Stimulated activated CD8-positive, alpha-beta memory T cell treated with anti-CD3 and anti-CD28 coated beads, Interleukin-7, amount 100 ng/mL, for 4 hours (primary cell): ENCODE measurements at places on chromosomes 1 and 21.

DNA sequence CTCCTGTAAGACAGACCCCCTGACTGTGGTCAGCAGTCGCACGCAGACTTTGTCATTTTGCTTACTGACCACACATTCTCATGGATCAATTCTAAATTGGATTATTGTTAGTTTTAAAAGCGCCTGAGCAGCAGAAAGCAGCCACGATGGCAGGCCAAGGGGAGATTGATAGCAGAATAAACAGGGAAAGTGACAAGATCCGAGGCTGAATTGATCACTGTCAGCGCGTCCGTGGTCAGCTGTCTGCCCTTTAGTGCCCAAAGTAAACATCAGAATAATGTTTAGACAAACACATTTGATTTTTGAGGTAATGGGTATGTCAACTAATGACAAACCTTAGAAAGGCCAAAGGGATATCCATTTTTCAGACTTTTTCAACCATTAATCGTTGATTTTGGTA lies 426.8 kb downstream of the SETD4 start:
- no peak for DNase-seq

DNA sequence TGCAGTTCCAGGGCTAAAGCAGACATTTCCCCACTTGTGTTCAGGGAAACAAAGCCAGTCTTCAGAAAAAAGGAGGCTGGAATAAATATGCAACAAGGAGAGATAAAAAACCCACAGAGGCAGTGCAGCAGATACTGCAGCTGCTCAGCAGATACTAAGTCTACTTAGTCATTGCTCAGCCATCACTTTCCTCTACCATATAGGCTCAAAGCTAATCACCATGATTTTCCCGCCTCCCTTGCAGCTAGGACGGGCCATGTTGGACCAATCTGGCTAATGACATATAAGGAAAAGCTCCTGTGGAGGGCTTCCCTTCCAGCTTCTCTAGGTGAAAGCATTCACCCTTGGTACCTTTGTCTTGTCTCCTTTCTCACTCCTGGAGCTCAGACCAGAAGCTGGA lies 10.0 kb upstream of the EFHD2 start:
- no peak for DNase-seq

- no peak for DNase-seq
These were observed 1.1 kb downstream of the PRRX1 start for GRCh38 chr1:170664828-170665612.

DNA sequence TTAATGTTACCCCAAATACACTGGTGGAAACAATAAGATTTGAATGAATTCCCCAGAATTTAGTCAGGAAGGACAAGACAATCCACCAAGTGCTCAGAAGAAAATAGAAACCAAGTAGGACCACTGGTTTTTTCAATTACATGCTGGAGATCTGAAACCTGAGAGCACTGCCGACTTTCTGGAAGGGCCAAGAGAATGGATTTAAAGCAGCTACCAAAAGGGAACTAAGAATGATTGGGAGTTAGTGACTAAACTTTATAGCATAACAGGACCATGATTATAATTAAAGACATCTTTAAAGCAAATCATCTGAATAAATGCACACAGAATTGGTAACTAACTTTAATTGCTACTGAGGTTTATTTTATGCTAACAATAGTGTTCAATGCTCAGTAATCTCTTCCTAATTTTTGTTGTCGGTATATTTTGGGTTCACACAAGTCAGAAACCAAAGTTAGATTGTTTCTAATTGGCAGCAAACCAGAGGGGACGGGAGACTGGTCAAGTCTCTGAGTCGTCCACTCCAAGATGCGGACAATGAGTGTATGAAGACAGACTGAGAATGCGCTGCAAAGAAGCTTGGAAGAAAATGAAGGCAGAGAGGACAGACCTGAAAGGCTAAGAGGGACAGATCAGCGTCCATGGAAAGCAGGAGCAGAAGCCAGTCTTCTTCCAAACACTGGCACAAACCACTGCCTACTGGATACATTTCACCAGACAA lies 2.3 kb upstream of the RGS13 start:
- DNase-seq = no peak

- DNase-seq = no peak
These were observed 4.4 kb downstream of the F13B start for GRCh38 chr1:197062692-197063091.

DNA sequence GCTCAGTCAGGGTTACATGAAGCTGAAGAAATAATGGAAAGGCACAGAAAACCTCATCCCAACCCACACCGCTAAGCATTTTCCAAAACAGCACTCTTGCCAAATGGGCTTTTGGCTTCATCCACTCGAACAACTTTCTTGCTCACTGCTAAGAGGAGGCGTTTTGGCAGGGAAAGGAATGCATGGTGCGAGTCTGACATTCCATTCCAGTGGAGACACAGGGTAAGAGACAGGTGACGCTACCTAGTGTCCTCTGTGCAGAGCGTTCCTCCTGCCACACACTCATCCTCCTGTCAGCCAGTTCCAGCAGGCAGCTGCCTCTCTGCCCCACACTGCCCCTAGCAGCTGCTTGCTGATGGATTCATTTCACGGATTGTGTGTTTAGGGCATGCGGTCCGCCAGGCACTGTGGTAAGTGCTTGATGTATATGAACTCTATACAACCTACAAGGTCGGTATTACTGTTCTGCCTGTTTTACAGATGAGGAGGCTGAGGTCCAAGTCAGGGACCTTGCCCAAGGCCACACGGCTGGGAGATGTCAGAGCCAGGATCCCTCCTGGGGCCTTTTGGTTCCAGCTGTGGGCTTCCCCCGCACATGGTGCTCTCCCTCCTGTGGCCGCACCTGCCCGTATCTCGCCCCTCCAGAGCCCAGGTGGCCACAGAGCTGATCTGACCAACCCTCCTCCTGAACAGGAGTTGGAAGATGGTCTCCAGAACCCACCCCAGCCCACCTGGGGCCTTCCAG lies 25.7 kb upstream of the BACE2 start:
- no peak for DNase-seq

DNA sequence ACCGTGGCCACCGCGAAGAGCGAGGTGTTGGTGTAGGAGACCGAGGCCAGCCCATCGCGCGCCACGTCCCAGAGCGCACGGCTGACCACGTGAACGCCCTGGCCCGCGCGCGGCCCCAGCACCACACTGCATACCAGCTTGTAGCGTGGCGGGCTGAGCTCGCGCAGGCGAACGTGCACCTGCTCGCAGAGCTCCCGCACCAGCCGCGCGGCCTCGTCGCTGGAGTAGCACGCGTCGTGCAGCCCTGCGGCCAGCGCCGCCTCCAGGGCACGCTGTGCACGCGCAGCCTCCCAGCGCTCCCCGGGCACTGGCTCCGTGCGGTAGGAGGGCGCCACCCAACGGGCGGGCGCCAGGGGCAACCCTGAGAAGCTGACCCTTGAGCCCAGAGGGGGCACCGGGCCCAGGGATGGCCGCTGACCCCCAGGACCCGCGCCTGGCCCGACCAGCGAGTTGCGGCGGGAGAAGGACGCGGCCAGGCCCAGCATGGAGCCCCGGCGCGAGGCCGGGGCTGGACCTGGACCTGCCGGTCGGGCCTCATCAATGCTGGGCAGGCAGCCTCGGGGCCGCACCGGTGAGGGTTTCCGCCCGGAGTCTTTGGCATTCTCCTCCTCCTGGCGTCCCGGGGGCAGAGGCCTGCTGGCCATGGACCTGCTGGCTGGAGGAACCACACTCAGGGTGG lies 987 bp downstream of the DYNLT4 start:
- no peak for DNase-seq

DNA sequence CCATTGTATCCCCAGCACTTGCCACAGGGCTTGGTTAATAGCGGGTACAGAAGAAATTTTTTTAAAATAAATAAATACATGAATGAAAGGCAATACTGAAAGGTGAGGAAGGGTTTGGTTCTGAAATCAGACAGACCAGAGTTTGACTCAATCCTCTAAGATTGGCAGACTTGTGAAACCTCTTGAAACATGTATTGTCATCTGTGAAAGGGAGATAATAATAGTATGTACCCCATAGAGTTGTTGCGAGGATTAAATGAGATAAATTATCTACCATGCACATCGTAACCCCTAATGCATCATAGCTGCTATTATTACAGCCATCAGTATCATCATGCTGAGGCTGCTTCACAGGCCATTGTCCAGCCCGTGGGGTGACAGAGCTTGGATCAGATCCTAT lies 41.4 kb downstream of the S1PR1 start:
- DNase-seq = no peak

GRCh38 chr1:10480614-10481013 lies 5.9 kb downstream of the PEX14 start:
- DNase-seq = no peak

GRCh38 chr1:219812491-219813203 lies 115.7 kb downstream of the SLC30A10 start:
- DNase-seq = no peak

DNA sequence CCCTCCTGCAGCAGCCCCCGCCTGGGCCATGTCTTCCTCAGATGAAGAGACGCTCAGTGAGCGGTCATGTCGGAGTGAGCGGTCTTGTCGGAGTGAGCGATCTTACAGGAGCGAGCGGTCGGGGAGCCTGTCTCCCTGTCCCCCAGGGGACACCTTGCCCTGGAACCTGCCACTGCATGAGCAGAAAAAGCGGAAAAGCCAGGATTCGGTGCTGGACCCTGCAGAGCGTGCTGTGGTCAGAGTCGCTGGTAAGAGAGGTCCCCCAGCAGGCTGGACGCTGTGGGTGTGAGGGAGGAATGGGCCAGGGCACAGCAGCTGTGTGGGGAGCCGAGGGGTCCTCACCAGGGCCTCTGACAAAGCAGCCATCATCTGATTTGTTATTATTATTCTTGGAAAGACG lies 58.0 kb downstream of the NDUFS5 start:
- no peak for DNase-seq

DNA sequence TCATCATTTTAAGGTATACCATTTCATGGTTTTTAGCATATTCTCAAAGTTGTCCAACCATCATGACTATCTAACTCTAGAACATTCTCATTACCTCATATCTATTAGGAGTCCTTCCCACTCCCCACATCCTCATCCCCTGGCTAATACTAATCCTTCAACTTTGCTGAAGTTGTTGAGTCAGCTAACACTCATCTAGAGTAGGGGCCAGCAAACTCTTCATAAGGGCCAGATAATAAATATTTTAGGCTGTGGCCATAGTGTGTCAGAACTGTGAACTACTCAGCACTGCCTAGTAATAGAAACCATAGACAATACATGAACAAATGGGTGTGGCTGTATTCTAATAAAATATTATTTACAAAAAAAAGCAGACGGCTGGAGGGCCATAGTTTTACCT lies 43.0 kb downstream of the TOR3A start:
- no peak for DNase-seq

- DNase-seq = no peak
These were observed 56.9 kb downstream of the CASZ1 start for GRCh38 chr1:10739589-10739988.

- no peak for DNase-seq
These were observed 684.4 kb downstream of the PLA2G4A start for GRCh38 chr1:187513190-187513589.

- DNase-seq = no peak
These were observed 6.9 kb upstream of the C1orf216 start for GRCh38 chr1:35725596-35725995.

GRCh38 chr1:65097076-65097475 lies 50.9 kb upstream of the AK4 start:
- no peak for DNase-seq

DNA sequence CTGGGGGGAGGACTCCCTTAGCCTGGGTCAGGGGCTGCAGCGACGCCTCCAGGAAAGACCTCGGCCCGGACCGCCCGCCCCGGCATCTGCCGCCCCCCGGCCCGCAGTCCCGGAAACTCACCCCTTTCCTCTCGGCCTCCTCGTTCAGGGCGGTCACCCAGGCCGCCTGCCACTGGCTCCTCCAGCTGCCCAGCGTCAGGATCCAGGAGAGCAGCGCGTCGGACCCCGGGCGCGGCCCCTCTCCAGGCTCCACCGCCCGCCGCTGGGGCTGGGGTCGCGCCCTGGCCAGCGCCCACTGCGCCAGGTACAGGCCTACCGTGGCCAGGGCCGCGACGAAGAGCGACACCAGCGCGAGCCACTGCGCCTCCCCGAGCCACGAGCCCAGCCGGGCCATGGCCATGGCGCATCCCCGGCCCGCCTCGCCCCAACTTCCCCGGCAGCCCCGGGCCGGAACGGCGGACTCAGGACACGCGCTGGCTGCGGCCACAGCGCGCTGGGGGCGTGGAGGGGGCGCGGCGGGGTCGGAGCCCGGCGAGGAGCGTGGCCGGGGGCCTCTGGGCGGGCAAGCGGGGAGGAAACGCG lies 478 bp downstream of the C2CD2 start:
- DNase-seq = no peak

- no peak for DNase-seq
These were observed 33.3 kb upstream of the KCNE1 start for GRCh38 chr21:34545079-34545884.

DNA sequence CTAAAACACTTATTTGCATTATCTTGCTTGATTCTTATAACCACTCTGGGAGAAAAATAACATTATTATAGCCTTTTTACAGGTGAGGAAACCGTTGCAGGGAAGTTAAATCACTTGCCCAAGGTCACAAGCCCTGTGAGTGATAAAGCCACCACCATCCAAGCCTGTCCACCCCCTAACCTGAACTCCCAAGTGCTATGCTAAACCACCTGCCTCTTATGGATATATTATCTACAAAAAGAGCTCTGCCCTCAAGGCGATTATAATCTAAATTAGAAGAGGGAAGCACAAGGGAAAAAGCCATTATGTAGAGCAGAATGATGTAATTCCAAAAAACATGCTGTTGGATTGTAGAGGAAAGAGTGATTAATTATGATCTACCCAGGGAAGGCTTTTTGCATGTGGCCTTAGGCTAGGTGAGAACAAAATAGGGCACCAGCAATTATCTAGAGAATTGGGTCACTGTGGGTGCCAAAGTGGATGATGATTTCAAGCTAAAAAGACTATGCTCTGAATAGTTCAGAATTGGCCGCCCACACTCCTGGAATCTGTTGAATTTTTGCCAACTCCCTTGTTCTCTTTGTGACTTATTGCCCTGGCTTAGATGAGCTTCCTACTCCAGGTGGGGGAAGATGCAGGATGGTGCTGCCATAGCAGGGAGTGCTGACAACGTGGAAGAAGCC lies 205.3 kb downstream of the FGGY start:
- no peak for DNase-seq

DNA sequence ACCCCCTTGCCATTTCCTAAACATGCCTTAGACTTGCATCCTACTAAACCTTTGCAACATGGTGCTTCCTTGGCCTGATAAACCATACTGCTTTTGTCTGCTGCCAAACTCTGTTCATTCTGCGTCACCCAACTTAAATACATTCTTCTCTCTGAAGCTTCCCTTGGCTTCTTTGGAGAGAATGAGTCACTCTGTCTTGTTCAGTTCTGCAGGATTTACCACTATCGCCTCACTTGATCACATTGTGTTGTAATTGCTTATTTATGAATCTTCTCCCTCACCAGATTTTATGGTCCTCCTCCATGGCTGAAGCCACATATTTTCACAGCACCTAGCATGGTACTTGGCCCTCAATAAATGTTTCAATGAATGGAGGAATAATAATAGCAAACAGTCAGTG lies 21.7 kb upstream of the TUT4 start:
- DNase-seq = no peak

- no peak for DNase-seq
These were observed 27.4 kb downstream of the KCNA3 start for GRCh38 chr1:110647254-110647891.

- DNase-seq = no peak
These were observed 114.4 kb upstream of the DPT start for GRCh38 chr1:168843401-168843800.

GRCh38 chr1:75908717-75909152 lies 23.5 kb downstream of the ASB17 start:
- no peak for DNase-seq

GRCh38 chr1:33971913-33972312 lies 108.0 kb downstream of the HMGB4 start:
- no peak for DNase-seq

- no peak for DNase-seq
These were observed 5.0 kb upstream of the ILDR2 start for GRCh38 chr1:166980383-166980782.

GRCh38 chr1:8370905-8371315 lies 53.0 kb downstream of the SLC45A1 start:
- no peak for DNase-seq
